Mammary epithelial cell (primary cell): ENCODE measurements at places on chromosomes 1 and 21. TPM values are rescaled to one million over a fixed set of nuclear protein-coding genes. Genes with fewer than 3 reads are reported as not detected.

Gene SLFNL1
- 0.02 TPM for polyA plus RNA-seq

Gene SPATA1
- polyA plus RNA-seq, result not detected

Gene COL6A2
- polyA plus RNA-seq, result 0.74 TPM

Gene C1orf52
- polyA plus RNA-seq, result 15.1 TPM

Gene S100A2
- 15,689 TPM for polyA plus RNA-seq

Gene LRRC3
- polyA plus RNA-seq, result 2.7 TPM

Gene TTF2
- 19.1 TPM for polyA plus RNA-seq

Gene EPHA2
- 91.7 TPM for polyA plus RNA-seq

Gene CD2
- polyA plus RNA-seq, result not detected

Gene ANKRD65
- 3.6 TPM for polyA plus RNA-seq

Gene BCL2L15
- polyA plus RNA-seq, result 0.01 TPM

Gene PRRX1
- polyA plus RNA-seq, result 0.18 TPM

Gene SLC35F3
- 11.2 TPM for polyA plus RNA-seq

Gene KIAA0040
- 87.6 TPM for polyA plus RNA-seq

Gene TEX38
- not detected for polyA plus RNA-seq

Gene TMEM82
- not detected for polyA plus RNA-seq

Gene EVA1C
- polyA plus RNA-seq, result 22.2 TPM

Gene KCNK2
- 0.05 TPM for polyA plus RNA-seq

Gene OR2L13
- polyA plus RNA-seq, result not detected
